NCI-H1092 (cell line): ENCODE measurements at places on chromosomes 12 and 14.

DNA sequence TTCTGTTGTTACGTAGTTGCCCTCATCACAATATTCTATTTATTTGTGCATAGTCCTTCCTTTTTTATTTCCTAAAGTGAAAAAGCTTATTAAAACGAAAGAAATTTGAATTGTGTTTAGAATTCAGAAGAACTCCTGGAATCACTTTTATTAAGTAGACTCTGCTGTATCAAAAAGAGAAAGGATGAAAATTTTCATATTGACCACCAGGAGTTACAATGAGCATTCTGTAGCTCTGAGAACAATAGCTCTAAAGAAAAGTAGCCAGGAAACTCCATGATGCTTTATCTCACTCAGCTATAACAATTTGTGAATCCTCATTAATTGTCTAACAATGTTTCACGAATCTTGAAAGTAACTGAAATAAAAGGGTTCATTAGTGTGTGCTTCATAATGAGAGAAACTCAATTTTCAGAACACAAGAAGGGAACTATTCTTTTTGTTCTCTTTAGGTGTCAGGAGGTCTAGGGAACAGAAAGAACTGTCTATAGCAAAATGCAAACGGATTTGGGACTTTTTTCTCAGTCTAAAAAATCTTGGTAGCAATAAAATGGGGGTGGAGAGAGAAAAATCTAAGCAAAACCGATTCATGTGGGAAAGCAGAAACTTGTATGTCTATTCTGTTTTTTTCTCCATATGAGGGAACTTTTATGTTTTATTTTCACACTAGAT lies 19.3 kb downstream of the ASCL1 start:
- DNase-seq: no peak

DNA sequence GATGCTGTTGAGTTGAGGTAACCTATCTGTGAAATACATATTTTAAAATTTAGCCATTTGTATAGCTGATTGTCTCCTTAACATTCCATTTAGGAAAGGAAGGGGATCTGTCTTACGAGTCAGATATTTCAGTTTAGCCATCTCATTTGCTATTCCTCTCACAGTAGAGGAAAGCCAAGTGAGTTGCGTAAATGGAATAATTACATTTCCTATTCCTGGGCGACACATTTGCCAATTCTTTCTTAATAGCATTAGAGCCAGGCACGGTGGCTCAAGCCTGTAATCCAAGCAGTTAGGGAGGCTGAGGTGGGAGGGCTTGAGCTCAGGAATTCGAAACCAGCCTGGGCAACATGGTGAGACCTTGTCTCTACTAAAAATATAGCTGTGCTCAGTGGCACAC lies 116.3 kb downstream of the TMX1 start:
- no peak for DNase-seq

GRCh38 chr14:88614218-88614907 lies 51.5 kb downstream of the ZC3H14 start:
- no peak for DNase-seq

DNA sequence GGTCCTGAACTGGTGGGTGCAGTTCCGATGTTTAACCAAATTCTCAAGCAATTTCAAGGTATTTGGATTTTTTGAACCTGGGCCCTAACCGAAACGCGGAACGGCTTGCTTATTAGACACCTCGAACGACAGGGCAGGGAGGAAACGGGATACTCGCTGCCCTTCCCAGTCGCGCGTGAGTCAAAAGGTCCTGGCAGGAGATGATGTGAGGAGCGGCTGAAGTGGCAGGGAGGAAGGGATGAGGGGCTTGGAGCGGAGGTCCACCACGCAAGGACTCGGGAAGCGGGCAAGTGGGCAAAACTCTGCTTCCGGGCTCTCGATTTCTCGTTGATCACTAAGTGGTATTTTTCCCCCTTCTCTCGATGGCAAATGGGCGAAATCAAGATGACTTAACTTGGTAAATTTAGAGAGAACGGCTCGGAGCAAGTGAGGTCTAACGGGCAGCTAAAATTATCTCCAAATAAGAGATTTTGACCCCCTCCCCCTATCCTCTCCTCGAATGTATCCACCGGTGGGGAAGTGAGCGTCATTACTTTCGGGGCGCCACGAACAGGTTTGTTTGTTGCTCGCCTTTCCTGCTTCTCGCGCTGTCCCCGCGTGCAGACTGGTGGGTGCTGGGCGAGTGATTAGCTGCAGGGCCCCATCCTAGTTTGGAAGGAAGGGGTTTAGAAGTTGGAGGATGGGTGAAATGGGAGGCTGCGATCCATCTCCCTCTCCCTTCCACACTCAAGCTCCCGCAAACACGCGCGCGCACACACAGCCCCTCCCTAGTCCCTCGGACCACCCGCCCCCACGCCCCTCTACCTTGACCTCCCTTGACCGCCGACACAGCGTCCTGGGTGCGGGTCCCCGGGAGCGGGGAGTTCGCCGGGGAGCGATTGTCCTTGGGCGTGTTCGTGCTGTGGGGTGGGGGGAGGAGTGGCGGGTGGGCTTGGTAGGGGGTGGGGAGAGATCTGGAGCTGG lies 986 bp upstream of the NTF3 start:
- no peak for DNase-seq

- DNase-seq: no peak
Observed at GRCh38 chr12:71432936-71433335, 6.7 kb upstream of the LGR5 start.

DNA sequence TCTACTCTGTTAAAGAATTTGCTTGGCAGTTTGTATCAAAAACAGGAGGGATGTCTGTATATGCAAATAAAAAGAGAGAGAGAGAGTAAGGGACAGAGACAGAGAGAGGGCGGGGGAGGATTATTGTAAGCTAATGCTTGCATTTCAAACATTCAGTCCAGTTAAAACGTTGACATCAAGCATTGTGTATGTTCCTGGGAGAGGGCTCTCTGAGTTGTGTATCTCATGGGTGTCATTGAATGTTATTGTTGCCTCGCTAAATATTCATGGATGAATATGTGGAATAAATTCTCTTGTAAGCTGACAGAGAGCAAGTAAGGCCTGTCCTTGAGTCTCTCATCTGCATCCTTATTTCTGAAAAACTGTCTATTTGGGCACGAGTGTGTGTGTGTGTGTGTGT lies 78.8 kb upstream of the VRK1 start:
- no peak for DNase-seq
